ENCODE measurements at places on chromosomes 16 and 17. TPM values are rescaled to one million over a fixed set of nuclear protein-coding genes. Genes with fewer than 3 reads are reported as not detected.
A peak's percentile ranks its signal among the peaks of the same experiment; 100 is the strongest.

- DNase-seq = no peak
These were observed 850 bp downstream of the GINS3 start for GRCh38 chr16:58393138-58393504.

The SSTR5 gene
- total RNA-seq = not detected

DNA sequence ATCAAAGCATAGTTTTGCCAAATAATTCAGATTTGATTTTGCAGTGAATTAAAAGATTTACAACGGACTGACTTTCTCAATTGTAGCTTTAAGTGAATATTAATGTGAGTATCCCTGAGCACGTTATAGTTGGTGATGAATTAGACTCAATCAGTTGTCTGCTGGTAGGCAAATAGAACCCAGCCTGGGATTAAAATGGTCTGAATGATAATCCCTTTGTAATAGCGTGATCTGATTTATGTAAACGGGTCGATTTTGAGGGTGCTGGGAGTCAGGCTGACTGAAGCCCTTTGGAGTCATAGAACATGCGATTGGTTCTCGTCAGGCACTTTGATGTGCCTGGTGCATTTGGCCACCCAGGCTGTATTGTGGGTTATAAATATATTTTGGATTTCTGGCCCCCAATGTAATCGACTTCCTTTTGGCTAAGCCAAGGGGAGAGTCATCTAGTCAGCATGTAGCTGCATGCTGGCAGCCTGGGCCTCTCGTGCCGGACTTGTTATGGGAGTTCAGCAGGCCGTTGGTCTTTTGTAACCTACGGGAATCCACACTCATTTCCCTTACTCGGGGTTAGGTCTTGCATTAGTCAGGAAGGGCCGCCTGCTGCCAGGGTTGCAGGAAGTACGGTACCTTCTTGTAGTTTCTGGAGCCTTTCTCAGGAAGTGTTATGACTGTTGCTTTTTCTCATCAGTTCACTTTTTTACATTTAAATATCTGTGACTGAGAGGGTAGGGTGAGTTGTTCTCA lies 5.4 kb downstream of the PGS1 start:
- DNase-seq = no peak

GRCh38 chr17:33113991-33114370 lies 122.3 kb downstream of the SPACA3 start:
- no peak for DNase-seq

The VASN gene
- total RNA-seq = 38.4 TPM

GRCh38 chr16:2830355-2830695 lies 222 bp downstream of the ZG16B start:
- no peak for DNase-seq

- DNase-seq = no peak
These were observed 184.2 kb downstream of the KCNJ2 start for GRCh38 chr17:70353408-70354092.

DNA sequence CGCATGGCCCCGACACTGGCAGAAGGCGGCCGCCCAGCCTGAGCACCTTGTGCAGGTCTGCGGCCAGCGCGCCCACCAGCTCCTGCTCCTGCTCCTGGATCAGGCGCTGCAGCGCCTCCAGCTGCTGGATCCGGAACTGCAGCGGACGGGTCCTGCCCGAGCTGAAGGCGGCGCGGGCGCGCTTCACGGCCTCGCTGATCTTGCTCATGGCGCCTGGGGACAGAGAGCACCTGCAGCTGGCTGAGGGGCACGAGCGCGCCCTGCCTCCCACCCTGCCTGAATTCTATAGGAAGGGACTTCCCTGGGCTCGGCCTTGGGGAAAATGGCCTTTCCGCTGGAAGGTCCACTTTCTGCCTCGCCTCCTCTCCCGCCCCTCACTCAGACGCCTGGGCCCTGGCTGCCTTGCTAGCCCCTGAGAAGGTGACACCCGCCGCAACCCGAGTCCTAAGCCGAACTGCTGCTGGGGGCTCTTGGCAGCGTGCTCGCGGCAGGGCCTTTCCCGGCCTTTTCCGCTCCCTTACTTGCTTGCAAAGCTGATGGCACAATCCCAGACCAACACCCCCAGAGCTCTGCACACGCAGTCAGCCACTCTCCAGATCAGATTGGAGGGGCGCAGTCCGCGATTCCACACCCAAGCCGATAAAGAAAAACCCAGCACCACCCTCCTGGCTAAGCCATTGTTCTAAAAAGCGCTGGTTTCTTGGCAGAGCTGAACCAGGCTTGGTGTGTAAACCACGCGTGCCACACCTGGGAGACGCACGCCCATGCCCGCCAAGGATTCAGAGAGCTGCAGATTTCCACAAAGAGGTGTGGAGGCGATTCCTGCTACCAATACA lies 3.0 kb downstream of the ALDH3A1 start:
- DNase-seq = peak; percentile 96

DNA sequence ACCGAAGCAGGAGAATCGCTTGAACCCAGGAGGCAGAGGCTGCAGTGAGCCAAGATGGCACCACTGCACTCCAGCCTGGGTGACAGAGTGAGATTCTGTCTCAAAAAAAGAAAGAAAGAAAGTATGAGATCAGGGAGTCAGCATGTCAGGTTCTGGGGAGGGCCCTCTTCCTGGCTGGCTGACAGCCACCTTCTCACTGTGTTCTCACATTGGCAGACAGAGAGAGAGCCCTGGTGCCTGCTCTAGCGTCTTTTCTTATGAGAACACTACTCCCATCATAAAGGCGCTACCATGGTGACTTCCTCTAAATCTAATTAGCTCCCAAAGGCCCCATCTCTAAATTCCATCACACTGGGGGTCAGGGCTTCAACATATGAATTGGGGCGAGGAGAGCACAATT lies 27.6 kb upstream of the RBBP6 start:
- no peak for DNase-seq

GRCh38 chr16:13945744-13946485 lies 26.0 kb downstream of the ERCC4 start:
- no peak for DNase-seq

- no peak for DNase-seq
These were observed 98.4 kb downstream of the XYLT1 start for GRCh38 chr16:17372386-17372785.

DNA sequence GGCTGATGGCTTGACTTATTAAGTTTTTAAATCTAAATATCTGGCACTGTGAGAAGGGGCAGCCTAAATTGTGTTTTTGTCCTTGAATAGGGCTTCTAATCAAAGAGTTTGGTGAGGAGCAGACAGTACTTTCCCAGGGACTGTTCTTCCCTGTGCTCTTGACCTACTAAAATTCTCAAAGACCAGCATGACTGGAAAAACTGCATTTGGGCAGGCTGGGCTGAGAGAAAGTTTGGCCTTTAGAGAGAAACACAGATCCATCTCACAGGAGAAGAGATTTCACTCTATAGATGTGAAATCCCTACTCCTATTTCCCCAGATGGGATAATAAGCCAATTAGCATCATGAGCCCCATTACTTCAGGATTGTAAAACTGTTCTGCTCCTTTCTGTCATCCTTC lies 7.3 kb downstream of the PCTP start:
- DNase-seq = no peak

- no peak for DNase-seq
These were observed 192.9 kb upstream of the C17orf78 start for GRCh38 chr17:37182786-37183465.

DNA sequence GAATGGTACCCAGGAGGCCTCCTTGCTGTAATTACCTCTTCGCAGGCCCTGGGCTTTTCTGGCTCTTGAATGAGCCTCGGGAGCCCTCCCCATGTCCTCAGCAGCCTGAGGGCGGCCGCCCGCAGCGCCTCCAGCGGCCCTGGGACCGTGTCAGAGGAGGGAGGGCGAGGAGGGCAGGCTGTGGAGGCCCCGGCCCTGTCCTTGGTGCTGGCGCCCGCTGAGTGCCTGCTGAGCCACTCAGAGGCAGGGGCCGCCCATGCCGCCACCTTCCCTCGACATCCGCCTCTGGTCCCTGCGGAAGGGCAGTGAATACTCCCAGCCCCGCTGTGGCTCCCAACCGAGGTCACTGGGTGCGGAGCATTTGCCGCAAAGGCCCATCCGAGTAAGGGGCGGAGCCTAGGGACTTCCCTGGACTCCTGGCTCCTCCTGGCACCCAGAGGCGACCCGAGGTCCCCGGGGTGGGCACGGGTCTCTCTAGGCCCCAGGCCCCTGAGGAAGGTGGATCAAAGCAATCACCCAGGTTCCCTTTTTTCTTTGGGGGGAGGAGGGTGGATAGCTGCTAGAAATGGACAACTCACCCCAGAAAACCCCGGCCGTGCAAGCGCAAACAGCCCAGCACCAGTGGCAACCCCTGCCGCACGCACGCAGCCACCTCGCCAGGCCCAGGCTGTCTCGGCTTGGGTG lies 2.8 kb downstream of the RBFOX3 start:
- no peak for DNase-seq

- no peak for DNase-seq
These were observed 40.9 kb downstream of the SKAP1 start for GRCh38 chr17:48388955-48389743.

The TMEM100 gene
- total RNA-seq = 13.5 TPM
